Muscle of back (tissue), 13 donors: ENCODE measurements at places on chromosomes 2 and 18. TPM values are rescaled to one million over a fixed set of nuclear protein-coding genes. Genes with fewer than 3 reads are reported as not detected.

DNA sequence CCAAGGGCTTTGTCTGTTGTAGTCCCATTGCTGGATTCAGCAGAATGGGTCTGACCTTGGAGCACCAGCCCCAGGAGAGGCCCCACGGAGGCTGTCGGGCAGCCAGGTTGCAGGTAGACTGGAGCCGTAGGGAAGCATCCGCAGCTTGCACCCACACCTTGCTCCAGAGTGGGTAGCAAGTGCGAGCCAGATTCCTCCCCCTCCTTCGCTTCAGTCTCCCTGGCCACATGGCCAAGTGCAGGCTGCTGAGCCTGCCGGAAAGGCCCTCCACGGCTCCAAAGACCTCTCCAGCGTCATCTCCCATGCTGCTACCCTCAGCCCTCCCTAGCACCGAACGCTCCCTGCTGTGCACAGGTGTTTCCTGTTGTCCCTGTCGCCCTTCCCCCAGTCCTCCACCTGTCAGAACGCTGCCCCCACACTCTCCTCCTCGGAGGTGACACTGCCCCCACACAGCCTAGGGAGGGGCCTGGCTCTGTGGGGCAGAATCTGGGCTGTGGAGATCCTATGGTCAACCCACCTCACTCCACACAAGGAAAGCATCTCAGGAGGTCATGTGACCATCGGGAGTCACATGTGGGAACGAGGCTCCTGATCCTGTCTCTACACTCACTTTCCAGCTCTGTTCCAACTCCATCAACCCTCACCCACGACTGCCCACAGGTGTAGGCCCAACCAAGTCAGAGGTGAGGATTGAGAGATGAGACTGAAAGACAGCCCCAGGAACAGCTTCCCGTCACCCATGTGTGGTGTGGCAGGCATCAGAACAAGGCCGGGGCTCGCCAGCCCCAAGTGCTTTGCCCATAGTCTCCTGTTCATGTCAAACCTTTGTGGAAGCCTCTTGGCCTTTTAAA is 8.3 kb downstream of the KCNF1 start:
- DNase-seq: no peak

GRCh38 chr2:140529706-140530105 is 1601.1 kb downstream of the LRP1B start:
- no peak for DNase-seq

Gene SLC25A12
- 25.1 TPM for polyA plus RNA-seq

- DNase-seq: no peak
Measured at GRCh38 chr2:3422161-3422779, 42.8 kb downstream of the TRAPPC12 start.
